Left renal cortex interstitium (tissue), 4 donors: ENCODE measurements at places on chromosomes 16 and 17.

- DNase-seq = no peak
Measured at GRCh38 chr16:75494184-75494583, 1.1 kb downstream of the CHST6 start.

DNA sequence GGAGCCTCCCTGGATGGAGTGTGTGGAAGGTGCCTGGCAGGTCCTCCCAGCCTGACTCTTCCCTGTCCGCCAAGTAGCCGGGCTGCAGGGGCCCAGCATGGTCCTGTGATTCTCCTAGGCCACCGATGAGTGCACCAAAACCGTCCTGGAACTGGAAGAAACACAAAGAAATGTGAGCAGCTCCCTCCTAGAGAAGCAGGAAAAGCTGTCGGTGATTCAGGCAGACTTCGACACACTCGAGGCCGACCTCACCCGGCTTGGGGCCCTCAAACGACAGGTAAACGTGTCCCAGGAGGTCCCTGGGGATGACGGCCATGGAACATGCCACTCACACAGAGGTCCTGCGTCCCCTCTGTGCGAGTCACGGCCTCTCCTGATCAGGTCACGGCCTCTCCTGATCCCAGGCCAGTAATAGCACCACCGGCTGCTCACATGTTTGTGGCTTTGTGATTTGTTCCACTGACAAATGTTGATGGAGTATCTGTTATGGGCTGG is 4.2 kb upstream of the GAA start:
- DNase-seq = no peak

GRCh38 chr16:8725513-8726178 is 51.2 kb downstream of the ABAT start:
- DNase-seq = no peak

- DNase-seq = no peak
Measured at GRCh38 chr17:8503807-8504206, 68.1 kb downstream of the NDEL1 start.

- DNase-seq = no peak
Measured at GRCh38 chr16:85762970-85763369, 12.1 kb upstream of the C16orf74 start.

- no peak for DNase-seq
Measured at GRCh38 chr16:80803339-80804055, 901 bp downstream of the CDYL2 start.

DNA sequence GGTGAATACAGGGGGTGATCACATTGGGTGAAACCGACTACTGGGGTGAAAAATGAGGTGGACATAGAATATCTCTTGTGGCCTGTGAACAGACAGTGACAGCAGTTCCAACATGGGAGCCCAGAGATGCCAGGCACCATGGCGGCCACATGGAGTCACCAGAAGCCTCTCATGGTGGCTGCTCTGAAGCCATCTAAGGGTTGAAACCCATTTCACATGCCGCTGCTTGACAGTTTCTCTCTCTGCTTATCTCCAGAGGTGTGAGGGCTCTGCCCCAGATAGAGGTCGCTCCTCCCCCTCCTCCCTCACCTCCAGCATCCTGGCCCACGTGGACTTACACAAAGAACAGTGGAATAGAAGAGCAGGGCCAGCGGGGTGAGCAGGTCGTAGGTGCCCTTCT is 37.9 kb upstream of the PIK3R6 start:
- DNase-seq = no peak

GRCh38 chr16:30069611-30070462 is 4.3 kb downstream of the ALDOA start:
- DNase-seq = no peak

DNA sequence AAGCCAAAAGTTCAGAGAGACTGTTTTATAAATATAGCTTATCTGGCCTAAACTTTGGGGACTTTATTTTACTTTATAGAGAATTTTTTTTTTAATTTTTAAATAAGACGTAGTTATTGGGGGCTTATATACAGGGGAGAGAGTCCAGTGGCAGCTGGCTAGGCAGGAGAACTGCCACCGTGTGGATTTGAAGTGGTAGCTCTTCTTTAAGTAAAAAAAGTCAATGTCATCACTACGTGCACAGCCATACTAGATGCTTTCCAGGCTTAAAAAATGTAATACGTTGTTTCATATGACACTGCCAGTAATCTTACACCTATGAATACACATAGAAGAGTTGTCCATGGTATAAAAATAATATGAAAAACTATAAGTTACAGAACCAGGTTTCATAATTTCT is 31.9 kb upstream of the ANKFY1 start:
- no peak for DNase-seq

DNA sequence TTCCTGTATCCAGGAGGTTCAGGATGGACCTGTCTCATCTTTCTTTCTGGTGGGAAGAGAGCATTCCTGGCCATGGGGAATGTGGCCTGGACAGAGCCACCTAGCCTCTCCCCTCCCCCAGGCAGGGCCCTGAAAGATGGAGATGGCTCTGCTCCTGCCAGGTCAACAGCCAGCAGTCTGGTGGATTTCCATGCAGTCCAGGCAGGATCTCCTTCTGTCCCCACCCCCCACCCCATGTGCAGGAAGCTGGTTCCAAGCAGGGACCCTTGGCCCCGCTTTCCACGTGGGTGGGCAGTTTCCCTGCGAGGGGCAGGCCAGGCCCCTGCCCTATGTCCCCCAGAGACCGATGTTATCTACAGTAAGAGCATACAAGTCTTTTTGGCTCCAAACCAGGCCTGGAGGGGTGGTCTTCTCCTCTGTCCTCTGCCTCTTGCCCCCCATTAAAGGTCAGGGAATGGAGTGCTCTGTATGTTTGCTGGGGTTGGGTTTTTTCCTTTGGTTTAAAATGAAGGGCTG is 240.5 kb downstream of the SEC14L1 start:
- DNase-seq = no peak
